ENCODE measurements at places on chromosomes 4 and X.

DNA sequence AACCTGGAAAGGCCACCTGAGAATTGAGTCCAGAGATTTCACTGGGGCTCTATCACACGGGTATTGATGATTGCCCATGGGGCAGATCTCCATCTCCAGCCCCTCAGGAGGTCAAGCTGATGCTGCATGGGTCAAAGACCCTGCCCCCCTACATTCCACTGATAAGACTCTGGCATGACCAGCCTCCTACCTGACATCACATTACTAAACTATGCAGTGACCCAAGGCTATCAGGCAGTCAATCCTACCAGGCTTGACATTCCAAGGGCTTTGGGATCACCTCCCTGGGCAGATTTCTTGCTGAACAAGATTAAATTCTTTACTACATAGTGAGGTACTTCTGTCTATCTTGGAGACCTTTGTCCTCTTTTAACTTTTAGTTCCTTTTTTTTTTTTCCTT, 192.7 kb upstream of the STS start:
- DNase-seq, result no peak

GRCh38 chrX:66328950-66329596, 165.0 kb downstream of the HEPH start:
- DNase-seq, result no peak

DNA sequence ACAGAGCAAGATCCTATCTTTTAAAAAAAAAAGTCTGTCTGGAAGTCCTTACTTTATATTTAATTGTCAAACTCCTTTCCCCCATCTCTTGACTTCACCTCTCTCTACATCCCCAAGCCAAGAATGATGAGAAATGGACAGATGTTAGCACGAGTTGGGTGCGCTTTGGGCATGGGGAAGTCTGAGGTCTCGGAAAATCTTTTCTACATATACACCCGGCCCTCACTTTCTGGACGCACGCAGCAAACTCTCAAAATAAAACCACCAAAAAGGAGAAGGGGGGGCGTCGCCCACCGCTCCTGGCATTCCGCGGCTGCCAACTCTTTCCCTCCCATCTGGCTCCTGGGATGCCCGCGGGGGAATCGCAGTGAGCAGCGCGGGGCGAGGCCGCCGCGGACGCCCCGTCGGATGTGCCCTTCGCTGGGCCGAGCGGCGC, 756 bp downstream of the IGFBP7 start:
- no peak for DNase-seq

DNA sequence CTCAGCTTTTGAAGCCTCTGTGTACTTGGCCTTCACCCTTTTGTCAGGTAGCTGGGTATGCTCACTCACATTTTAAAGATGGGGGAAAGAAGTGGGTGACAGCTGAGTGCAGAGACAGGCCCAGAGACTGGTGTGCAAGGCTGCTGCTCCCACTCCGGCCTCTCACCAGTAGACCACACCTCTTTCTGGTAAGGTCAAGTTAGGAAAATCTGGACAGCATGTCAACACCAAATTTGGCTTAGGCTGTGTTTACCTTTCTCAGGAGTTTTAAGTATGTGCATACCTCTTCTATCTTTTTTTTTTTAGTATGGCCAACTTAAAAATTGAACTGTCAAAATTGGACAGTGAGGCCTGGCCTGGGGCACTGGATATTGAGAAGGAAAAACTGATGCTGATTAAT, 66.6 kb downstream of the CLDN22 start:
- no peak for DNase-seq

DNA sequence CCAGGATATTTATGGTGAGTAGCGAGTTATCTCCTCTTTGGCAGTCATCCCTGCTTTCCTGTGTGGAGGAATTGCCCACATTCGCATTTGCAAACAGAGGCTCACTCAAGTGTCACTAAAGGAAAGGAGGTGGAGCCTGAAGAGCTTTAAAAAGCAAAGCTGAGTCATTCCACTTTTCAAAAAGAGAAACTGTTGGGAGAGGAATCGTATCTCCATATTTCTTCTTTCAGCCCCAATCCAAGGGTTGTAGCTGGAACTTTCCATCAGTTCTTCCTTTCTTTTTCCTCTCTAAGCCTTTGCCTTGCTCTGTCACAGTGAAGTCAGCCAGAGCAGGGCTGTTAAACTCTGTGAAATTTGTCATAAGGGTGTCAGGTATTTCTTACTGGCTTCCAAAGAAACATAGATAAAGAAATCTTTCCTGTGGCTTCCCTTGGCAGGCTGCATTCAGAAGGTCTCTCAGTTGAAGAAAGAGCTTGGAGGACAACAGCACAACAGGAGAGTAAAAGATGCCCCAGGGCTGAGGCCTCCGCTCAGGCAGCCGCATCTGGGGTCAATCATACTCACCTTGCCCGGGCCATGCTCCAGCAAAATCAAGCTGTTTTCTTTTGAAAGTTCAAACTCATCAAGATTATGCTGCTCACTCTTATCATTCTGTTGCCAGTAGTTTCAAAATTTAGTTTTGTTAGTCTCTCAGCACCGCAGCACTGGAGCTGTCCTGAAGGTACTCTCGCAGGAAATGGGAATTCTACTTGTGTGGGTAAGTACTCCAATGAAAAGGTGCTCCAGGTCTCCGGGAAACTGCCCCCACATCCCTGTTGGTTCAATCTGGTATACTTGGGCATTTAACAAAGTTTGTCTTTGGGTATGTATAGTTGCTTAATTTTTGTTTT, at the start of gene EGF:
TSS of gene EGF (plus strand) at position 178 of the 890 bp plus-strand sequence. CDS start at position 631, 453 bp downstream.
- DNase-seq, result no peak

- no peak for DNase-seq
These were observed 69.2 kb downstream of the KIT start for GRCh38 chr4:54726907-54727306.

DNA sequence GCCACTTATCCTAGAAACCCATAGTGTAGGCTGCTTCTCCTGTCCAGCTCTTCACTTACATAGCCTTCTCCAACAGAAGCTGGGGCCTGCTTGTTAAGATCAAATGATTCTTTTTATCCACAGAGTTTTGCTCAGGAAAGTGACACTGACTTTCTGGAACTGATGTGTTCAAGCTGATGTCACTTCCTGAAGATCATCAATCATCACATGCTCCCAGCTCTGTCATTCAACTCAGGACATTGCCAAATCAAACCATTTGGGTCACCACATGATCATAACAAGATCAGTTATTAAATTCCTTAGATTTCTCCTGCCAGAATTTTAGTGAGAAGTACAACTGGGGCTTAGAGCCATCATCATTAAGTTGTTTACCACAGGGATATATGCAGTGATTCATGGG, 39.4 kb downstream of the GLRA3 start:
- DNase-seq, result no peak

DNA sequence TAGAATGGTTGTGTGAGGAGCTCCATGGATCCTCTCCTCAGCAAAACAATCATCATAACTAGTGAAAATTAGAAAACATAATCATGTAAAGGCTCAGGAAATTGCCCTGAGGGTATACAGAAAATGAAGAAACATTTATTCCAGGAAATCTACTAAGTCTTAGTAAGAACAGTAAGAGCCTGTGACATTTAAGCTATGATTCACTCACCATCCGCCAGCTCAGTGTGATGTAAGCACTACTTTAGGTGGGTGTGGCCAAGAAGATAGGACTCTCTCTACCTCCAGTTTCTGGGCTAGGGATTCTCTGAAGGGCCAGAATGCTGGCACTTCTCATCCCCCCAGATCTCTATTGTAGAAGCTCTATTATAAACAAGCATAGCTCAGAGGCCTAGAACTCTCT, 147.5 kb downstream of the DLG3 start:
- DNase-seq, result no peak

- no peak for DNase-seq
These were observed 598.5 kb upstream of the PITX2 start for GRCh38 chr4:111221371-111221770.

DNA sequence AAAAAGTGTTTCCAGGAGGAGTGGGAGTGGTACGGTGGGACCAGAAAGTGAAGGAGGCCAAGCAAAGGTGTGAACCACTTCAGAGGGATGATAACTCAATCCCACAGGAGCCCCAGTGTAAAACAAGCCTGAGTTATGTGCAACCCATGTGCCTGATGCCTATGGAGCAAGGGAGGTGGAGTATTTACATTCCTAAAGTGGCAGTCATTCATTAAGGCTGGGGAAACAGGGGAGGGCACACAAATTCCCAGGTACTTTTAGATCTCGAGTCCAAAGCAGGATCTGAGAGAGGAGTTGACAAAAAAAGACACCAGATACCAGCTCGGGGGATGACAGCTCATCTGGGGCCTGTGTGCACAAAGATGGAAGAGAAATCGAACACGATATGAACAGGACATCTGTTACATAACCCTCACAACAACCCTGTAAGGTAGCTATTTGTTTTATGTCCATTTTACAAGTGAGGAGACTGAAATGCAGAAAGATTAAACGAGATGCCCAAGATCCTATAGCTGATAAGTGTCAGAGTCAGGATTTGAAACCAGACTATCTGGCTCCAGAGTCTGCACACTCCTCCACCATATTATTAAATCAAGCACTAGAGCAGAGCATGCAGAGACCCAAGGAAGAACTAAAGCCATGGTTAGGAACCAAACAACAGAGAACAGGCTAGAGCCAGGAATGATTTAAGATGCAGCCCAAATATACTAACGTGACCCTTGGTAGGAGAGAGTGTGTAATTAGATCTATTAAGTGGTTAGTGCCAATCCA, 91.9 kb upstream of the MAPK10 start:
- DNase-seq, result peak; percentile 59

DNA sequence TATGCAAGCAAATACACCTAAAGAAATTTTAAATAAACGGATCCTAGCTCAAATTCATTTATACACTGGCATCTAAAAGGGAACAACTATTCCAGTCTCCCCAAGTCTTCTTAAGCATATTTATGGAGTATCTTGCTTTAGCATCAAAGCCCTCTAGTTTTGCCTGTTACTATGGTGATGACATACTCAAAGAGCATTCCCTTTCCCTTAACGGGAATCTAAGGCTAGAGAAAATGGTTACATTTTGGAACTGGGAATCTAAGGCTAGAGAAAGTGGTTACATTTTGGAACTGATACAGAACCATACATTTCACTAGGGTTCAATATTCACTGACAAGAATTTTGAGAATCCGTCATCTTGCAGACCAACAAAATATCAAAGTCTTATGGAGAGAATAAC, 271.2 kb downstream of the CHIC1 start:
- DNase-seq, result no peak

GRCh38 chrX:1836683-1837082, 221.8 kb downstream of the ASMT start:
- no peak for DNase-seq

- peak; percentile 23 for DNase-seq
These were observed 736 bp downstream of the BDH2 start for GRCh38 chr4:103098756-103099440.

DNA sequence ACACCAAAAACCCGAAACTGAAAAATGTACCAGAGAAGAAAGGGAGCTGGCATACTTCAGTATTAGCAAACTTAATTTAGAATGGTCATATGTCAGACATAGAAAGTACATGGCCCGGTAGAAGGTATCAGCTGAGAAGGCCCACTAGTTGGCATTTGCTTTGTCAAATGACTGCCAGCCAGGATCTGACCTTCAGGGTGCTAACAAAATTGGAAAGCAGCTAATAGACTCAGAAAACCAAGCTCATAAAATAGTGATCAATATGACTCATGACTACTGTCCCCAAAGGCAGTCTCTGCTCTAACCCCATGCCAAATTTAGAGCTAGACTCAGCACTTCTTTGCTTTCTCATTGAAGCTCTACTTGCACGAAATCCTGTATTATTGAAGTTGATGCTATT, 342.7 kb downstream of the PDGFC start:
- no peak for DNase-seq

GRCh38 chr4:109462802-109463201, 29.2 kb downstream of the SEC24B start:
- peak; percentile 0 for DNase-seq

DNA sequence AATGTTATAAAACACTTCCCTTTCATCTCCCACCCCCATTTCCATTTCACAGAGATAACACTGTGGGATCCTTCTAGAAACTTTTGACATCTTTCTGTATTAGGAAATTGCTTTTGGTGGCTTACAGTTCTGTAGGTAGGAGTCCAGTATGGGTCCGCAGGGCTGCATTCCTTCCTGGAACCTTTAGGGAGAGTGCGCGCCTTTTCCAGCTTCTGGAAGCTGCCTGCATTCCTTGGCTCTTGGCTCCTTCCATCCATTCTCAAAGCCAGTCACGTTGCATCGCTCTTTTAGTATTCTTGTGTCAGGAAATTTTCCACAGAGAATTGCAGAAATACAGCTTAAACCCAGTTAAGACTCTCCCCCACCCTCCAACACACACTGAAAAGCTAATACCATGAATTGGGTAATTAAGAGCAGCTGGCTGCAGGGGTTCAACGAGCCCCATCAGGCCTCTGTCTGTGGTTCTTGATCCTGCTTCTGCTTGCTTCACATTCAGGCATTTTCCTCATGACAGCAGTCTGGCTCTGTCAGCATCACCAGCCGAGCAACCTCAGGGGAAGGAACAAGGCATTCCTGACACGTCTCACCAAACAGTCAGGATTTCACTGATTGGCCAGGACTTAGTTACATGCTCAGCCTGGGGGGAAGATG, 48.8 kb downstream of the SEPTIN11 start:
- no peak for DNase-seq

DNA sequence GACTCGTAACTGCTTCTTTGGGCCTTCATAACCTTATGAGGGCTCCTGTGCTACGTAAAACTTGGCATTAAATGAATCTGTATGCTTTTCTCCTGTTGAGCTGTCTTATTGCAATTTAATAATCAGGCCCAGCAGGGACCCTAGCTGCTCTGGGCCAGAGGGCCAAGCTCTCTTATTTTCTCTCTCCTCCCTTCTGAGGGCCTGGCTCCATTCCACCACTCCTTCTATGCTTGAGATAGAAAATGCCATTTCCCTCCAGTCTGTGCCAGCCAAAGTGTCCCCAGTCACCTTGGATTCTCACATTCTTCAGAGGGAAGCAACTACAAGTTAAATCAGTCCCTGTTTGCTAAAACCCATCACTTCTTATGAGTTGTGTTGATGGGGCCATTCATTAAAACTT, 90.1 kb downstream of the CLCN4 start:
- no peak for DNase-seq

DNA sequence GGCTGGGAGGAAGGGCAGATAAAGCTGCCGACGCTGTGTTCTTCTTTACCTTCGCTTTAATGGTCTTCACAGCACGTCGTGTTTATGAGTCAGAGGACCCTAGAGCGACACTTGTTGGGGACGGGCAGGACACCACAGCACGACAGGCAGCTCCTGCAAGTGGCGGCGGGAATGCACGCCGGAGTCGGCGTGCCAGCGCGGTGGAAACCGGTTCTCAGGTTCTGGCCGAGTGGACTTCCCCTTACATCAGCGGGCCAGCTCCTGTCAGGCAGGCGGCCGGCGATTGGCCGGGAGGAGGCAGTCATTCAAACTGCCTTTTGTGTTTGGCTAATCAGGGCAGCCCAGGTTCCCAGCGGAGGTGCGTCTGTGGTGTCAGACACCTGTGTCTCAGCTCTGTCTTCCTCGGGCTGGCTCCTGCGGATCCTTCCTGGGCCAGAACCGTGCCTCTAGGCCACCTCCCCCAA, 150.9 kb downstream of the SHROOM3 start:
- DNase-seq, result peak; percentile 89

DNA sequence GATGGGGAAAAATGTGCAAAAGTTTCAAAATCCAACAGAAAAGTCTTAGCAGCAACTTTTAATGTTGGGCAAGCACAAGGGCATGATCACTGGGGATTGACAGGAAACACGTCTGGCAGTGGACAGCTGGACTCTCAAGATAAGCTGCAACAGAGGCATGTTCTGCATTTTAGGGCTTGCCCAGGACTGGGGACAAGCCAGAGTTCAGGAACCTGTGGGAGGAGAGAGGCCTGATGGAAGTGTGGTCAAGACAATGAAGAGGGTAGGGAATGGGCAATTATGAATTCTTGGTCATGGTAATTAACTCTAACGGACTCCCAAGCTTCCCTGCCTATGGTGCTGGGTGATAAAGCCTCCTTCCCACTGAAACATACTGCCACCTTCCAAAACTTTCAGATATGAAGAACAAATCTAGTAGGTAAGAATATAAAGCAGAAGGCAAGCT, 48.4 kb downstream of the ANXA3 start:
- no peak for DNase-seq

Data from NCI-H1417 (cell line).